ENCODE measurements at places on chromosomes 11 and 22. TPM values are rescaled to one million over a fixed set of nuclear protein-coding genes. Genes with fewer than 3 reads are reported as not detected.

Gene CHST1
- total RNA-seq = 0.69 TPM

DNA sequence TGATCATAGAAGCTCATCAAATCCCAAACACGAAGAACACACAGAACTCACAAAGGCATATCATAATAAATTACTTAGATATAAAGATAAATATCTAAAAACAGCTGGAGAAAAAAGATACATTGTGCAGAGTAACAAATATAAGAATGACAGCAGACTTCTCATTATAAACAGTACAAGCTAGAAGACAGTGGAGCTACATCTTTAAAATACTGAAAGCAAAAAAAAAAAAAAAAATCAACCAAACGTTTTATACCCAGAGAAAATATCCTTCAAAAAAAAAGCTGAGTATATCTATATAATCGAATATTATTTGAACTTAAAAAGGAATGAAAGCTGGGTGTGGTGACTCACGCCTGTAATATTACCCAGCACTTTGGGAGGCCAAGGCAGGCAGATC, 90.0 kb downstream of the SBF2 start:
- DNase-seq = no peak

Gene TRIM5
- 13.7 TPM for total RNA-seq

DNA sequence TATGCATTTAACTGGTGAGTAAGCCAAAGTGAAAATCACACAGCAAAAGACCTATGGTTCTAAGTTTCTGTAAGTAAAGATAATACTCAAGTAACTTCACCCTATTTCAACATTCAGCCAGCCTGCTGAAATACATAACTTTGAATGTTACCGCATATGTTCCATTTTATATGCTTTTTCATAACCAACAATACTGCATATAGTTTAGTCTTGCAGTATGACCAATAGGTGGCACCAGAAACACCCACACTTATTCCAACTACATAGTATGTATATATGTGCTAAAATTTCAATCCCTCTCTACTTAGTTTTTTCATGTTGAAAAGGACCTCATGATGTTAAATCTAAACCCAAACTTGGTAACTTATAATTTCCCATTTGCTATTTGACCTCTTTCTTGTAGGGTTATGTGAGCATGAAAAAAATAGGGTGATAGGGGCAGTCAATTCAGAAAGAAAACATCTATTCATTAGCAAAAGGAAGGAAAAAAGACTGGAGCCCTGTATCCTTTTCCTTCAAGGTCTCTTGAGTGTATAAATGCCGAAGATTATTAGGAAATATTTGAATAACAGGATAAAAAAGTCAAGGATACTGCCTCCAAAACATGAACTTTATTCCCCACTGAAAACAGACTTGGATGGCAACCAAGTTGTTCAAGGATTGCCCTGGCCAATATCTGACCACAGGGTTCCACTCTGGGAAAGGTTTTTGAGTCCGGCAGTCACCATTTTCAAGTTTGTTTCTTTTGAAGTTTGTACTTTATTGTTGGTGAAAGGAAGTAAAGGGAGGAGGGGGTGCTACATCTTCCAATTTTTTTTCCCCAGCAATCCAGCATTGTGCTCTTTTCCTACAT, 23.8 kb upstream of the FZD4 start:
- DNase-seq = peak; percentile 21

DNA sequence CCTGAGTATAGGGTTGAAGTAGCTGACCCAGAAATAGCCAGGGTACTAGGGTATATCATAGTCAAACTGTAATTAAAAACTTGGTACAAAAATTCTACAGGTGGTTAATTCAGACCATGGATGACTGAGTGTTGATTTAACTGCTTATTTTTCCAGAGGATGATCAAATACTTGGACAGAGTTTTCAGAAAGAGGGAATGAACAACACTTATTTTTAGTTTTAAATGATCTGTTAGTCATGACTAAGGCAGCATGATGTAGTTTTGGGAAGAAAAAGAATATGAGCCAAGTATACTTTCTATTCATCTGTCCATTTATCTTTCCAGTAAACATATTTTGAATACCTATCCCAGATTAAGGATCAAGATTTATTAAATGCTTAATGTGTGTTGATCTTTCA, 19.8 kb upstream of the CCDC89 start:
- no peak for DNase-seq

GRCh38 chr22:35467681-35468434, 67.9 kb downstream of the MCM5 start:
- no peak for DNase-seq

DNA sequence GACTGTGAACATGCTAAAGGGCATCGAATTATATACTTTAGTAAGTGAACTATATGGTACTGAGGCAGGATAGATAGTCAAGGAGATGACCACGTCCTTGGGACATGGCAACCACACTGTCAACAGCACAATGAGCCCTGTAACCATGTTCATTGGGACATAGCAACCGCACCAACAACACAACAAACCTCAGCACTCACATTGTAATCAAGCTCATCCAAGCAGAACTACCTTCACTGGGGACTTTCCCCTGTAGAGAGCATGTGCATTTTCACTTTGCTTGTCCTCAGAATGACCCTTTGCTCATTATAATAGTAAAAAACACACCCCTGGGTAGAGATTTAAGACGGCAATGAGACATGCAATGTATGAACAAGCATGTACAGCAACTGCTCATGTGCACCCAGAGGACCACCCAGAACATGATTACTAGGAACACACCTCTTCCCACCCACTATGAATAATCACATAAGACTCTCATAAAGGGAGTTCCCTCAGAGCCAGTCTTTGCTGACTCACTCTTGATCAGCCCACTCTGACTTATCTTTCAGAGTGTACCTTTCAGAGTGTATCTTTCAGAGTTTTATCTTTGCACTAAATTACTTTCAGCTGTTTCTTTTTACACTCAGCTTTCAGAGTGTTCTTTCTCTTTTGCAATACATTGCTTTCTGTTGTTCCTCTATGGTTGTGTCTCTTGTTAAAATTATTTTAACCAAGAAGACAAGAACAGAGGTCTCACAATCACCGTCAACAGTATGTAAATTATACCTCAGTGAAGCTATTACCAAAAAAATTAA, 4.1 kb upstream of the PLAAT2 start:
- DNase-seq = peak; percentile 68

GRCh38 chr11:94459576-94459975, 34.1 kb downstream of the MRE11 start:
- no peak for DNase-seq

DNA sequence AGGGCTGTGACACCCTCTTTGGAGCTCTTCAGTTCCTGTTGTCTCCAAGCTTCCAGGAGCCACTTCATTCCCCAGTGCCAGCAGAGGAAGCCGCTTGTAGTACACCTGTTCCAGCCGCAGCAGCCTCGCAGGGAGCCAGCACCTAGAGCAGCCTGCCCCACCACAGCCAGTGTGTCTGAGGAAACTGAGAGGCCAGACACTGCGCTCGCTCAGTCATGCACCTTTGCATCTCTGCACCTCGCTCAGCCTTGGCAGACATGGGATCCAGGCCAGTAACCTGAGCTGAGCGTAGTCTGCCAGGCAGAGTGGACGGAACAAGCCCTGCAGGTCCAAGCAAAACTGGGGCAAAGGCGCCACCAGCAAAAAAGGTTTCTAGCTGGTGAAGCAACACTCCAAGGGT, 1072.1 kb downstream of the JRKL start:
- DNase-seq = no peak

DNA sequence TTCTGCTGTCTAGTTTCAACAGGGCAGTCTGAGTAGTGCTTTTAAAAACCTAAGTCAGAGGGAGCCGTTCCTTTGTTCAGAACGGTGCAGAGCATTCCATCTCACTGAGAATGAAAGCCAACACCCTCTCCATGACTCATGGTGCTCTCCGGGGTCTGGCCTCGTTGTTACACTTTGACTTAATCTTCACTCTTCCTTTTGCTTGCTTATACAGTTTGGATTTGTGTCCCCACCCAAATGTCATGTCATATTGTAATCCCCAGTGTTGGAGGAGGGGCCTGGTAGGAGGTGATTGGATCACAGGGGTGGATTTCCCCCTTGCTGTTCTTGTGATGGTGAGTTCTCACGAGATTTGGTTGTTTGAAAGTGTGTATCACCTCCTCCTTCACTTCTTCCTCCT, 292.2 kb downstream of the ST3GAL4 start:
- DNase-seq = peak; percentile 2

Gene OR5T3
- not detected for total RNA-seq

Gene MRGPRG
- not detected for total RNA-seq
